ENCODE measurements at places on chromosomes 13 and 19.
A peak's percentile ranks its signal among the peaks of the same experiment; 100 is the strongest.

DNA sequence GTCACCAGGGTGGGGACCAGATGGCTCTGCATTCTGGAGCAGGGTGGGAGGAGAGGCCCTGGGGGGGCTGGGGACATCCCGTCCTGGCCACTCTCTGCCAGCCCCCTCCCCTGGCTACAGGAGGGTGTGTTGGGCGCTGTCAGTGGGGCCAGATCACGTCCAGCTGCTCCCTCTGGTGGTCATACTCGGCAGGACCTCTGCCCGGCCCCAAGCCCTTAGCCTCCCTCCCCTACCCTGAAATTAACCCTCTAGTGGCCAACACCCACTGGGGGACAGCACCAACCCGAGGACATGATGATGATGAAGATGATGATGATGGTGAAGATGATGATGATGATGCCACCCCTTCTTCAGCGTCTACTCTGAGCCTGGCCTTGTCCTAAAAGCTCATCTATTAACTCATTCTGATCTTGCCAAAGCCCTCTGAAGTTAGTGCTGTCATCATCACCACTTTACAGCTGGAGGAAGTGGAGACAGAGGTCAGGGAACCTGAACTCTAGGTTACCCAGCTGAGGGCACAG is 590 bp upstream of the LGI4 start:
- DNase-seq = peak; percentile 38

- no peak for DNase-seq
Measured at GRCh38 chr13:109874484-109875454, 88.4 kb upstream of the IRS2 start.

- DNase-seq = no peak
Measured at GRCh38 chr13:45289936-45290563, 50.9 kb downstream of the TPT1 start.

GRCh38 chr19:48841571-48841970 is 5.3 kb upstream of the HSD17B14 start:
- no peak for DNase-seq

DNA sequence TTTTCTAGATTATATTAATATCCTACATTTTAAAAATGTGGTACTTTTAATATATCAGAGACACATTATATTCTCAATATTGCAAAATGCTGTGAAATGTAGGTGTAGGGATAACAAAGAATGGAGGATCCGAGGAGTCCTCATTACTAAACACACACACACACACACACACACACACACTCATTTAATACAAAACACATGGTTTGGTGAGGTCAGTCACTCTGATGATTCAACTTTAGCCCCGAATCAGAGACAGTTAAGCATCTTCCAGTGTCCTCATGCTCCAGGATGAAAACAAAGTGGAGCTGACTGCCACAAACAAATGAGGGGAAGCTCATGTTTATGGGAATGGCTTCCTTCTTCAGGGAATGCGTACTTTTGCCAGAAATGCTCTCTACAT is 147.5 kb downstream of the CYSLTR2 start:
- no peak for DNase-seq

DNA sequence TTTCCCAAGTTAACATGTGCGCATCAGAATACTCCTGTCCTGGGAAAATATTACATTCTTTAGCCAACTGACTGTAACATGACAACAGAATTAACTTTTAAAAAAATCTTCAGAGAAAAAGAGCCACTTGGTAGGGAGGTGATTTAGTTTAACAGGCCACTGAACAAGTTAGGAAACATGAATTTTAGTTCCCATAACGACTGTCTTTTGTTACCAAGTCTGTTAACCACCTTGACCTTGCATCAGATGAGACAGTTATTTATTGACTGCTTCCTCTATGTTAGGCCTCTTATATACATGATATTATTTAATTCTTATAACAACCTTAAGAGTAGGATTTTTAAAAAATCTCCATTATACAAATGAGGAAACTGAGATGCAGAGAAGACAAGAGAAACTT is 268.6 kb downstream of the NDFIP2 start:
- DNase-seq = no peak

DNA sequence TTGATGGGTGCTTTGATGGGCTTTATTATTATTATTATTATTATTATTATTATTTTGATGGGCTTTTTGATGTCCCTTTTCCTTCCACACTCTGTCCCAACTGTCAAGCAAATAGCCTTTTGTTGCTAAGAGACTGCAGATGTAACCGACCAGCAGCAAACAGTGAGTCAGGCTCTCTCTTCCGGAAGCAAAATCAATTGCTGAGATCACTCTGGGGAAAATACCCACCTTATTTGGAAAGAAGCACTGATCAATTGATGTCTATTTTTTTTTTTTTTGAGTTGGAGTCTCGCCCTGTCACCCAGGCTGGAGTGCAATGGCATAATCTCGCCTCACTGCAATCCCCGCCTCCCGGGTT is 2.9 kb downstream of the LDLR start:
- DNase-seq = peak; percentile 10

DNA sequence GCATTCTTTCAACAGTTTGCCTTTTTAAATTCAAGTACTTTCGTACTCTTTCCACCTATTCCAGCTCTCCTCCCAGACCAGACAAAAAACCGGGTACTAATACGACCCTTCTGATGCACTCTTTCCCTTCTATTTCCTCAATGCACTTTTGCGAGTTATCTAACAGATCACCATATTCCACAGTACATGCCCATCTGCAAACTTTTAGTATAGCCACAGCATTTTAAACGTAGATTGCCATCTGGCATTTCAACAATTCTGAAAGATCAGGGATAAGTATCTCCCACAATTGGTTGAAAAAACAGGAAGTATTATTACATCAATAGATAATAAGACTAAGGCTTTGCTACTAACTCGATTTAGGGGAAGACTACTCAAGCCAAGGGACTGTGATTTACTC is 31.5 kb downstream of the RBM26 start:
- DNase-seq = no peak

DNA sequence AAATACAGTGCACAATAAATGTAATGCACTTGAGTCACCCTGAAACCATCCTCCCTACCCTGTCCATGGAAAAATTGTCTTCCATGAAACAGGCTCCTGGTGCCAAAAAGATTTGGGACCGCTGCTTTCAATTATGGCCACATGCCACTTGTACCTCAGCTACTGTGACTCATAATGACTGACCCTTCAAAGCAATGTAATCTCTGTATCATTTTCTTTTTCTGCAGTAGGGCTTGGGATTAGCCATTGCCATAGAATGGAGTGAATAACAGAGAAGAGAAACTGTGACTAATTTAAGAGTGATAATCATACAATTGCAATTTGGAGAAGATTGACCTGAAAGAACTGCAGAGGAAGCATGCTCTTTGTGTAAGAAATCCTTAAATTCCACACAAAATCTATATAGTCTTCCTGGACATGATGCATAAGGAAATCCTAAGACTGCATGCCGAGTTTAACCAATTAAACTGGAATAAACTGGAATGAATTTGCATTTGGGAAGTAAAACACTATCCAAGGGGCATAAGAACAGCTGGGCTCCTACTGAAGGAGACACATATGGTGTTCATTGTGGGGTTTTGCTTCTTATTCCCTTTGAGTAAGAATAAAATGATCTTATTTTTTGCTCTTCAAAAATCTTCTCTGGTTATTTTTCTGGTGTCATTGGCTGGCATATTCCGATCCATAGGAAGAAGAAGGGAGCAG is 59.5 kb upstream of the SLC7A1 start:
- DNase-seq = no peak

GRCh38 chr19:7471696-7472615 is 16.9 kb downstream of the PEX11G start:
- DNase-seq = no peak

DNA sequence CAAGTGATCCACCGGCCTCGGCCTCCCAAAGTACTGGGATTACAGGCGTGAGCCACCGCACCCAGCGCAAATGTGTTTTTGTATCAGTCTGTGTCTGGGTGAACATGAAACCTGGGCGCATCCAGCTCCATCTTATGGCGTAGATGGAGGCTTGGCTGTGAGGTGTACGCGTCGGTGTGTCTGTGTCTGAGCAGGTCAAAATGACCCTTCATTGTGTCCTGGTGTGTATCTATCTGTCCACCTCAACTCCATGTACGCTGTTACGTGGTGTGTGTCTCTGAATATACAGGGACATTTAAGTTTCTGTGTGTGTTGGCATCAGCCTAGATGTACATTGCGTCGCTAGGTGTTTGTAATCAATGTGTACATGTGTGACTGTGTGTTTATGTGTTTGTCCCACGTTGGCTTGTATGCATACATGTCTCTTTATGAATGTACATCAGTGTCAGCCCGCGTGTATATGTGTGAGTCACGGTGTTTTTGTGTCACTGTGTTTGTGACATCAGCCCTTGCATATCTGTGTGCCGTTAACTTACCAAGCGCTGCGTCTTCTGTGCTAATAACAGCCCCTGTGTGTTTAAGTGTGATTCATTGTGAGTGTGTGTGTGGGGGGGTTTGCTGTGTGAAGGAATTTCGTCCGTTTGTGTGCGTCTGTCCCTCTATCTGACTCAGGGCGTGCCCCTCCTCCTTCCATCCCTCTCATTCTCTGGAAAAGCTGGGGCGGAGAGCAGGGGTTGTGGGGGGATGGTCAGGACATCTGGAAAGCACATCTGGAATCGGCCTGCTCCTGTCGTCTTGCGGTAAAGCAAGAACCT is 6.4 kb downstream of the AXL start:
- no peak for DNase-seq

DNA sequence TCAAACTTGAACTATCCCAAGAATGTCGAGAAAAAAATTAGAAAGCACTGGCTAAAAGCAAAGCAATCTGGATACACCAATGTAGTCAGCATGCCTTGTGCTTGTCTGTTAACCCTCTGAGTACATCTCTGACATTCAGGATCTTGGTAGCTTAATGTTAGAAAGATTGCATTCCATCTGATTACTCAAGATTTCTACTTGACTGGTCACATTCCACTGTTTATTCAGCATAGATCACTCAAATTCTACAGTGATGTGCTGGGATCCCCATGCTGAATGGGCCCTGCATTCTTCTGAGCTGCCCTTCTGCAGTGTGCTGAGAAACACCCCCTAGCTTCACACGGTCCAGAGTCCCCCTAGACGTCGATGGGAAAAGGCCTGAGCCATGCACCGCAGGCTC is 295.4 kb upstream of the MAB21L1 start:
- DNase-seq = no peak

DNA sequence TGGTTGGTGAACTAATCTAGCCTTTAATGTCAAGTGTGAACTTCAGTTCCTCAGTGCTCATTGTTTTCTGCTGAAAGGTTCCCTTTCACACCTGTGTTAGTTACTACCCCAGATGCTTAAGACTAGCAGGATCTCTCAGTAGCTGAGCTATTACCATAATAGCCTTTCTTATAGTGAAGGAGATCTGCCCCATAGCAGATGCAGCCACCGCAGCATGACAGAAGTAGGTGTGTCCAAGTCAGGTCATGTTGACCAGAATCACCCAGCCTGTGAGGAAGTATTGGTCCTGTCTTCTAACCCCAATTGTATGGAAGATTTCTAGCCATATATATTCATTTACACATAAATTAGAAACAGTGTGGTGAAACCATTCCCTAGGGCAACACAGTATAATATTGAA is 37.3 kb downstream of the ZAR1L start:
- no peak for DNase-seq

GRCh38 chr19:18112989-18113478 is 15.5 kb downstream of the MAST3 start:
- DNase-seq = peak; percentile 70

- DNase-seq = no peak
Measured at GRCh38 chr13:34591129-34591528, 350.9 kb upstream of the NBEA start.

GRCh38 chr13:31878495-31878894 is 139.2 kb downstream of the RXFP2 start:
- no peak for DNase-seq

DNA sequence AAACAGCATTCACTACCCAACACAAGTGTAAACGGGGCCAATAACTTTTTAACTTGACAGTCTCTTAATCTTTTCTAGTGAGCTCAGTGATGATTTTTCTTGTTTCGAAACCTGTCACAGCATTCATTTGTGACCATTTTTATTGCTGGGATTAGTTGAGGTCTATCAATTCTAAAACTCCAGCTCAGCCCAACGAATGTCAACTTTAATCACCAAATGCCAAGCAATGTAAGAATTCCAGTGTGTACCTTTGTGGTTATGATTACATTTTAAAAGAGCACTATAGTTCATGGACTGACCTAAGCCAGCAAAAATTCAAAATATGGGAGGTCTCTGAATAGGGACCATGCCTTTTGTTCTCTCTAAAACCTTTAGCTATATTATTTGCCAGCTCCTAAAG is 694.3 kb upstream of the SGCG start:
- DNase-seq = no peak

DNA sequence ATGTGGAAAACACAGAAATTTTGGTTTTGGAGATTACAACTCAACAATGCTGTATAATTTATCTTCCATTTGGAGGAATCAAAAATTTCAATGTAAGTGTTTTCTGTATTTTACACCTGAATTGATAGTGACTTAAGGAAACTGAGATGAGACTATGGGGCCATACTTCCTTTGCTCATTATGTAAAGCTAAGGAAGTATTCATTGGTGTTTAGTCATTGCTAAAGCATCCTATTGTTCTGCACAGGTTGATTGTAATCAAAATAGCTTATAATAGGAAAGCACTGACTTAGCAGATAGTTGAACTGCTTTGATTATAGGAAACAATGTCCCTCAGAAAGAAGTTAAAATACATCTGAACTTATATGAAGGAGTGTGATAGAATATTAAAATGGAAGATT is 244.4 kb upstream of the SLITRK5 start:
- DNase-seq = no peak

GRCh38 chr13:44860454-44860853 is 128.8 kb downstream of the NUFIP1 start:
- DNase-seq = no peak

- DNase-seq = no peak
Measured at GRCh38 chr13:114212158-114212495, 22.6 kb upstream of the CDC16 start.

DNA sequence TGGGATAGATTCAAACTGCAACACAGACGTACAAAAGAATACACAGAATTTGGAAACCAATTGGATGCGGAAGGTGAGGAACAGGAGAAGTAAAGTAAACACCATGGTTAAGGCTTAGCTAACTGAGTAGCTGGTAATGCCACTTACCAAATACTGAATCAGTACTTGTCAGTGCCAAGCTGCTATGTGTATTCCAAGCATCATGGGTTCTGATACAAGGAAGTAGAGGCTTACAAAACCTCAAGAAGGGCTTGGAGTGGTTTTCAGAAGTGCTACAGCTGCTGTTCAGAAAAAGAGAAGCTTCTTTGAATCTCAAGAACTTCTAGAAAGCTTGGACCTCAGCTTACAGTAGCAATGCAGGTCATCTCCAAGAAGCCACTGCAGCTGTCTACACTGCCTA is 35.9 kb upstream of the DCT start:
- DNase-seq = no peak

DNA sequence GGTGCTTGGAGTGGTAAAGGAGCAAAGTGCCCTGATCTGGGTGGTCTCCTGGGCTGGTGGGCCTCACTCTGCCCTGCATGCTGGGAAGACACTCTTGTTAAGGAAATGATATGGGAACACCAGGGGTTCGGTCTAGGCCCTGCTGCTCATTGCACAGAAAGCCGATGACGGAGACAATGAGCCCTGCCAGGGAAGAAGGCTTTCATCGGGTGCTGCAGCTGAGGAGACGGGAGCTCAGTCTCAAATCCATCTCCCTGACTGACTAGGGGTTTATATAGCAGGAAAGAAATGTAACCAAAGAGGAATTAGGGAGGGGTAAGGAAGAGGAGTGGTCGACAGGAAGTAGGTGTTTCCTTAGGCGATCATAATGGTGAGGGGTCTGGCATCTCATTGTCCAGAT is 253.4 kb downstream of the TEX29 start:
- DNase-seq = no peak

All from stimulated activated naive CD4-positive, alpha-beta T cell (primary cell).